ENCODE measurements at places on chromosomes 12 and 14. TPM values are rescaled to one million over a fixed set of nuclear protein-coding genes. Genes with fewer than 3 reads are reported as not detected.

GRCh38 chr12:73867147-73867546 lies 670.5 kb upstream of the ATXN7L3B start:
- no peak for DNase-seq

Gene PTPRQ
- 0.64 TPM for total RNA-seq

DNA sequence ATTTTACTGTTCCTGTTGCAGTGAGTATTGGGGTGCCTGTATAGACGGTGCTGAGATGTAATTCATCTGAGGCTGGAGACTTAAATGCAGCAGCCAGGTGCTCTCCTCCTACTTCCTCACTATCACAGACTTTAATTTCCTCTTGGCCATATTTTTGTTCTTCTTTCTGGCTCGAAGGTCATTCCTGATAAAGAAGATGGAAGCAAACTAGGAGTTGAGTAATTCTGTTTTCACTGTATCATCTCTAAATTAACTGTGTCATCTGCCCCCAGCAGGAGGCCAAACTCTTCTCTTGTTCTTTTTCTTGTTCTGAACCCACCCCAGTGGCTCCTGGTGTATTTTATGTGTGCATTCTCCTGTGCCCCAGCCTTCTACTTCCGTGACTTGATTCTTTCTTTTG lies 141.7 kb upstream of the ARHGAP5 start:
- no peak for DNase-seq

Gene TAS2R9
- not detected for total RNA-seq

Gene CD163
- not detected for total RNA-seq

DNA sequence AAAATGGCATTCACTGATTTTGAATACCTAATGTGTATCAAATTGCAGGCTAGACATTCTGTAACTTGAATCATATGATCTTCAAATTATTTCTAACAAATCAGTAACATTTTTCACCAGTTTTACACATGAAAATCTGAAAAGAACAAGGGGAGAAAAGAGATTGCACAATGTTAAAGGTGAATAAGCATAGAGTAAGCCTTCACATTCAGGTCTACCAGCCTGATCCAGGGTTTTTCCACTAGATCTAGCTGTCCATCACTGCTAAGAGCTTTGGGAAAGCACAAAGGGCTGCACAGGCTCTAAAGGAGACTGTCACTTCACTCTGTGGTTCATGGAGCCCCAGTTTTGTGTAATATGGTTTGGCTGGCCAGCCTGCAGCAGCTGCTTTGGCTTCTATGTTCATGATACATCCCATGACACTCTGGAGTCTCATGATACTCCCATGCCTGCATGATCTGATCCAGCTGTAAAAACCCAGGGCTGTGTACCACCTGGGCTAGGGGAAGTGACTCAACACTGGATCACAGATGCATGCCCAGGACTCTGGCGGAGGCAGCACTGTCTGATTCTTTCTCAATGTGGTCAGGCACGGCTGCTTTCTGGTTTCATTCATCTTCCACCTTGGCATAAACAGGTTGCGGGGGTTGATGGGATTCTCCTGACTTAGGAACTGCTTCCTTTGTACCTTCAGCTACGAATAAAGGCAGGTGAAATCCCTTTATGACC lies 859.7 kb downstream of the GALC start:
- DNase-seq: peak; percentile 68
